ENCODE measurements at places on chromosomes 7 and 10.

DNA sequence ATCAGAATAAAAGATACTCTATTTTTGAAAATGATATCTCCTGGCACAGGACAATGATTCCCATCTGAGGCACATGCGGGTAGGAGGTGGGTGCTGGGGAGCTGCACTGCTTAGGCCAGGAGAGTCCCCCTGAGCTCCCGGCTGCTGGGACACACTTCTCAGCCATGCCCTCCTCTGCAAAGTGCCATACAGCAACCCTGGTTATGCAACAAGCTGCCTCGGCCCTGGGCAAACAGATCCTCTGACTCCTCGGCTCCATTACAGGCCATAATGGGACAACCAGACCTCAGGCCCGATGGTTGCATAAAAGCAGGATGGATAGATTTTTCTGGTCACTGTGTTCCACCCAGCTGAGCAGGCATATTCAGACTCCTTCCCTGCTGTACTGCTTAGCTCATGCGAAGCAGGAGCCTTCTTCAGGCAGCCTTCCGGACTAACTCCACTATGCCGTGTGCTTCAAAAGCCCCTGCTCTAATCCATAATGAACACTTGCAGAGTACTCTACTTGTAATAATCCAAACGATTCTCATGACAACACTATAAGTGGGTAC, 6.5 kb upstream of the LEP start:
- DNase-seq: no peak

GRCh38 chr10:119301397-119301796, 94.0 kb downstream of the GRK5 start:
- peak; percentile 37 for DNase-seq

- DNase-seq: no peak
Measured at GRCh38 chr10:14309593-14309992, 21.1 kb downstream of the FRMD4A start.

DNA sequence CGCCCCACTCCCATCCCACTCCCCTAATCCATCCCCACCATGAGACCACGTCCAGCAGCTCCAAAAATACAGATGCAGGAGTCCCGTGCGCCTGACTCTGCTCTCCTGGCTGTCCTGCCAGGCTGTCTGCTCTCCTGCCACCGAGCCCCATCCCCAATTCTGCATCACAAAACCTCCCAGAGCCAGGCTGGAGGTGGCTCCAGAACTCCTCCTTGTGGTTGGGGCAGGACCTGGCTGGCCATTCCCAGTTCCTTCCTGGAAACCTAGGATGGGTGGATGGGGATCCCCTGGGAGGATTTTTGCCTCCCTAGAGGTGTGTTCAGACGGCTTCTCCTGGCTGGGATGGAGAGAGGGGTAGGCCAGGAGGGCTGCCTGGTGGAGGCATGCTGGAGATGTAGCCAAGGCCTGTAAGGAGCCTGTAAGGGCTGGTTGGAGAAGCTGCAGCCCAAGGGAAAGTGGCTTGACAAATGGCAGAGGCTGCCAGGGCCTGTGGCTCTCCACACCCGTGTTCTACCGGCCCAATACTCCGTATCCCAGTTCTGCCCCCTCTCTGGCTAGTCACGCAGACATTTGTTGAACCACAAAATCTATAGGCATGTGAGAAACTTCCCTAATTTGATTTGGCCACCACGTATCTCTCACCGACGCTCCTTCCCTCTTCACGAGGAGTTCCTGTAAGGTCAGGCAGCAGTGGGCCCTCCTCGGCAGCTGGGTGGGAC, 99.3 kb downstream of the ARHGAP22 start:
- DNase-seq: no peak

GRCh38 chr10:110704906-110705476, 60.9 kb downstream of the RBM20 start:
- DNase-seq: no peak

- DNase-seq: no peak
Measured at GRCh38 chr10:5644930-5645329, 21.5 kb downstream of the ASB13 start.

DNA sequence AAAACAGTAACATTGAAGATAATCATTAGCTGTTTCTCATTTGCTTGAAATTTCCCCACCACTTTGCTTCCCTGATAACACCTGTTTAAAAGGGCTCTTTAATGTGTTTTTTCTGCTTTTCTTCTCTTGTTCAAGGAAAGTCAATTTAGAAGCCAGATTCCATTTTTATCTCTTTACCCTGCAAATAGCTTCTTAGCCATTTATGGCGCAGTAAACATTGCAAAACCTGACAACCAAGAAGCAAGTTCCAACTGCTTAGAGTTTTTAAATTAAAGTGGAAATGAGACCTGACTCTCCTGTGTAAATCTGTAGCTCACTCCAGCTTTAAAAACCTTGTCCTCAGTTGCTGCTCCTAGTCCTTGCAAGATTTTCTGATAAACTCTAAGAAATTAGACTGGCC, 30.1 kb downstream of the SGPL1 start:
- DNase-seq: no peak

- DNase-seq: no peak
Measured at GRCh38 chr7:43701500-43701854, 27.8 kb downstream of the COA1 start.

GRCh38 chr10:26859241-26860101, 1.3 kb downstream of the ABI1 start:
- no peak for DNase-seq

DNA sequence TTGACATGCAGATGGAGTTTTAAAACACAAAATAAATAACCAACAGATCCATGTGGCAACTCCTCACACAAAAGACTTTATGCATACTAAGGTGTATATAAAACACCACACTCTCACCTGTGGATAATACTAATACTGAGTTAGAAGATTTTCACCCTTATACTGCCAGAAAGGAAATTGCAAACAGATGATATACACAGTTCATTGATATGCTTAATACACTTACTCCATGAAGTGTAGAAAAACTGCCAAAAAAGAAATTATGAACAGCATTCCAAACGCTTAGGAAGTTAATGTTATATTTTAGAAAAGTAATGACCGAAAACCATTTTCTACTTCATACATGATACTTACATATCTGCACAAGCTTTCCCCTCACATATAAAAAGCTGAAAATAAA, 17.6 kb upstream of the SNX13 start:
- no peak for DNase-seq

DNA sequence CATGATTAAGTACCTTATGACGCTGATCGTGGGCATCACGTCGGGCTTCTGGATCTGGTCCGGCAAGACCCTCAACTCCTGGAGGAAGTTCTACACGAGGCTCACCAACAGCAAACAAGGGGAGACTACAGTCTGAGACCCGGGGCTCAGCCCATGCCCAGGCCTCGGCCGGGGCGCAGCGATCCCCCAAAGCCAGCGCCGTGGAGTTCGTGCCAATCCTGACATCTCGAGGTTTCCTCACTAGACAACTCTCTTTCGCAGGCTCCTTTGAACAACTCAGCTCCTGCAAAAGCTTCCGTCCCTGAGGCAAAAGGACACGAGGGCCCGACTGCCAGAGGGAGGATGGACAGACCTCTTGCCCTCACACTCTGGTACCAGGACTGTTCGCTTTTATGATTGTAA, 2.5 kb downstream of the FZD1 start:
- DNase-seq: no peak

GRCh38 chr7:117639966-117640365, 160.1 kb downstream of the CFTR start:
- no peak for DNase-seq

DNA sequence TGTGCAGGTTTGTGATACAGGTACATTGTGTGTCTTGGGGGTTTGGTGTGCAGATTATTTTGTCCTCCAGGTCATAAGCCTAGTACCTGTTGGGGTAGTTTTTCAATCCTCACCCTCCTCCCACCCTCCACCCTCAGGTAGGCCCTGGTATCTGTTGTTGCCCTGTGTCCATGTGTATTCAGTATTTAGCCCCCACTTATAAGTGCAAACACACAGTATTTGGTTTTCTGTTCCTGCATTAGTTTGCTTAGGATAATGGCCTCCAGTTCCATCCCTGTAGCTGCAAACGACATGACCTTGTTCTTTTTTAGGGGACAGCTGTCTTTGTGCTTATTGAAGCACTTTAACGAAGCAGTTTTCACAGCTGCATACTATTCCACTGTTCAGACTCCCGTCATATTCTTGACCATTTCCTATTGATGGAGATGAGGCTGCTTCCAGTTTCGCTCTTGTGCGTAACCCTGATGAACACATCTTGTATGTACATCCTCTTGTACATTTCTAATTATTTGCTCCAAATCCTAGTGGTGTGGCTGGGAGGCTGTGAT, 47.4 kb downstream of the LHPP start:
- DNase-seq: no peak

DNA sequence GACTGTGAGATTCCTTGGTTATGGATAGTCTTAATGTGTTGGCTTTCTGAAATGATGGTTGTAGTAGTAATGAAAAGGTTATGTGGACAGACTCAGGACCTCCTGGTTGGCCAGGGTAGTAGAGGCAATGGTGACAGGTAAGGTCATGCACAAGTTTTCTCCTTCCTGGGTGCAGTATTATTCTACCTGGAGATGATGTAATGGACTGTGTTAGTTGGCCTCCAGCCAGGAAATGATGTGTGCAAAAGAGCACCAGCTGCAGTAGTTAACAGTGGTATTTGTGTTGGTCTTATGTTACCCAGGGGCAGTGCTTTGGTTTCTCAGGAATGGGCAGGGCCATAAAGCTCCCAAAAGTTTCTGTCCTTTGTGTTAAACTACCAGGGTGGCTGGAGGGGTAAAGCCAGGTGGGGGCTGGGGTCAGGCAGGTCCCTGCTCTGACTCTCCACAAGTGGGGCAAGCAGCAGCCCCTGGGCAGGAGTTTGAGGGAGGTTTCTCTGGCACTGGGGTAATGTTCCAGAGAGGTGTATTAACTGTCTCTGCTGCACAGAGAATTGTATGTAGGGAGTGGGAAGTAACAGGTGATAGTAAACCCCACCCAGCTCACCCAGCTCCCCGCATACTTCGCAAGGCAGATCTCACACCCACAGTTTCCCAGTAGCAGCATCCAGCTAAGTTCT, 36.3 kb downstream of the GPR22 start:
- no peak for DNase-seq

GRCh38 chr10:16116404-16117304, 256.3 kb upstream of the MINDY3 start:
- no peak for DNase-seq

GRCh38 chr10:12971001-12971788, 30.3 kb downstream of the CCDC3 start:
- DNase-seq: no peak

- DNase-seq: no peak
Measured at GRCh38 chr10:88478256-88478655, 104.9 kb downstream of the RNLS start.

DNA sequence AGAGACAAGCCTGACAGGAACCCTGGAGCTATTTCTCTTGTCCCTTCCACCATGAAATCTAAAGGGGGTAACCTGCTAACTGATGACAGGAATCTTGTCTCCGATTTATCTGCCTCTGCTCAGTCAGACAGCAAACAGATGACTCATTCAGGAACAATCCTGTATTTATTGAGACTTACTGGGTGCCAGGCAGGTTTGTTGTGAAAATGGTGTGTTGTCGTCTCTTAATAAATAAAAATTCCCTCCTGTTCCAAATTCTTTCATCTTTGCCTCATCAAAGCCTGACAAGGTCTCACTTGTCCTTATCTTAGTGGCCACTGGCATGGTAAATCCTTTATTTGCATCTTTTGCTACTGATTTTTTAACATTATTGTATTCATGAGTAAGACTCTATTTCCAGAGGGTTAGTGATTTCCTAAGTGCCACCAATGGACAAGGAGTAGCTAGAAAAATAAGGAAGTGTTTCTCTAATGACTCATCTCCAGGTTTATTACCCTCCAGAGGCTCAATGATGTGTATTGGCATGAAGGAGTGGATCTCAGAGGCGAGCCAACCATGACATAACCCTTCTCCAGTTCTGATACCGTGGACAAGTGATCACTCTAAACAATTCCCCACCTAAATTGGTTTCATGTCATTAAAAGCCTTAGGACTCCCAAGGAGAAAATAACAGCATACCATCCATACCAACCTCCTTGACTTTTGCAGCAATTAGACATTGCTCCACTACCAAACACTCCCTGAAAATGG, 724.0 kb downstream of the GRID1 start:
- no peak for DNase-seq

DNA sequence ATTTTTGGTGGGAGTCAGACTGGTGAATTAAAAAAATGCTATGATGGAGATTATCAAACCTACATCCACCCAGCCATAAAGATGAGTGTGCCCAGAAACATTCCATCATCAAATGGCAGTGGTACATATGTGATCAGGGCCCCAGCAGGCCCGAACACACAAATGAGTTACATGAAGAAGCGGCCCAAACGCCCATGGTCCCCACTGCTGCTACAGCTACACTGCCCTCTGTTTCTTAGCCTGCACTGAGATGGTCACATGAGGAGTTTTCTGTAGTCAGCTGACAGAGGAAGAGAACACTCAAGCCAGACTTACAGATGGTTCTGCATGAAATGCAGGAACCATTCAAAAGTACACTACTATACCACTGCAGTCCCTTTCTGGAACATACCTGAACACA, 96.4 kb upstream of the ARID5B start:
- DNase-seq: no peak

DNA sequence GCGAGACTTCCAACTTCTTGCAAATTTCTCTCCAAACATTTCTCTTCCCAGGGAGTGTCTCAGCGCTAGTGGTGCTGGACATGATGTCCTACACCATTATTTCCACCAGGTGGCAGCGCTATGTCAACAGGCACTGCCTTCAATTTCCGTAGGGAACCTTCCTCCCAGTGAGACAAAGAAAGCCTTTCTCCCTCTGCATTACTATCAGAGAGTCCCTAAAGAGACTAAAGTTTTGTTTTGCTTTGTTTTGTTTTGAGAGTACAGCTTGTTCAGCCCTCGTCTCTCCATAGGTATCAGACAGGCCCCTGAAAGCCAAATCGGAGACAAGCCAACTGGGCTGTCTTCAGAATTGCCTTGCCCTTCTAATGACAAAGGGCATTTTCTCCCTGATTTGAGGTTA, 44.2 kb upstream of the GGCT start:
- DNase-seq: peak; percentile 20

- no peak for DNase-seq
Measured at GRCh38 chr7:157791261-157791660, 454.5 kb downstream of the DNAJB6 start.

- DNase-seq: no peak
Measured at GRCh38 chr7:122161628-122162027, 17.6 kb upstream of the AASS start.

- DNase-seq: no peak
Measured at GRCh38 chr7:69640216-69640615, 41.9 kb downstream of the AUTS2 start.

DNA sequence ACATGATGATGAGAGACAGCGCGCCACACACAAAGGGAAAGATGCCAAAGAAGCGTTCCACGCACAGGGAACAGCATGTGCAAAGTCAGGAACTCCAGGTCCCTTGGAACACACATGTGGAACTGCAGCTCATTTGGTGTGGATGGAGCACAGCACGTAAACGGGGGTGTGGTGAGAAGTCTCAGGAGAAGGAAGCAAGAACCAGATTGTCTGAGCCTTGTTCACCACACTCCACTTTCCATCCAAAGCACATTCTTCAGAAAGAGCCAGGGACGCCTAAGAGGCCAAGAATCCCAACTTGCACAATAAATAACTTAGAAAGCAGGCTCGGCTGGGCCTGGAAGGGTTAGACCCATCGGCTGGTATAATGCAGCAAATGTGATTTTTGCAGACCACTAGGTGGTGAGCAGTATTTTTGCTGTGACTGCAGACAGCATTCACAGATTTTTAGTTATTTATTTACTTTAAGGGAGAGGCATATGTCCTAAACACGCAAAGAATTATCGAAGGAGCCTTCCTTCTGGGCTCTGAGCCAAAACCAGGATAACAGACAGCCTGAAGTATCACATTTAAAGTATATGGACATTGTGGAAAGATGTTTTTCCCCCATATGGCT, 27.9 kb upstream of the ASCC1 start:
- DNase-seq: no peak

- DNase-seq: no peak
Measured at GRCh38 chr10:75072727-75073126, 38.7 kb upstream of the SAMD8 start.
